Ovary (tissue), 10 donors: ENCODE measurements at places on chromosomes 5 and 9. TPM values are rescaled to one million over a fixed set of nuclear protein-coding genes. Genes with fewer than 3 reads are reported as not detected.

Gene AQP3
- total RNA-seq = 9.9 TPM

Gene FREM1
- 0.61 TPM for total RNA-seq

Gene ACOT12
- total RNA-seq = not detected

Gene GALT
- 52.3 TPM for total RNA-seq

Gene CD274
- 1.1 TPM for total RNA-seq

Gene MAST4
- total RNA-seq = 86.3 TPM

DNA sequence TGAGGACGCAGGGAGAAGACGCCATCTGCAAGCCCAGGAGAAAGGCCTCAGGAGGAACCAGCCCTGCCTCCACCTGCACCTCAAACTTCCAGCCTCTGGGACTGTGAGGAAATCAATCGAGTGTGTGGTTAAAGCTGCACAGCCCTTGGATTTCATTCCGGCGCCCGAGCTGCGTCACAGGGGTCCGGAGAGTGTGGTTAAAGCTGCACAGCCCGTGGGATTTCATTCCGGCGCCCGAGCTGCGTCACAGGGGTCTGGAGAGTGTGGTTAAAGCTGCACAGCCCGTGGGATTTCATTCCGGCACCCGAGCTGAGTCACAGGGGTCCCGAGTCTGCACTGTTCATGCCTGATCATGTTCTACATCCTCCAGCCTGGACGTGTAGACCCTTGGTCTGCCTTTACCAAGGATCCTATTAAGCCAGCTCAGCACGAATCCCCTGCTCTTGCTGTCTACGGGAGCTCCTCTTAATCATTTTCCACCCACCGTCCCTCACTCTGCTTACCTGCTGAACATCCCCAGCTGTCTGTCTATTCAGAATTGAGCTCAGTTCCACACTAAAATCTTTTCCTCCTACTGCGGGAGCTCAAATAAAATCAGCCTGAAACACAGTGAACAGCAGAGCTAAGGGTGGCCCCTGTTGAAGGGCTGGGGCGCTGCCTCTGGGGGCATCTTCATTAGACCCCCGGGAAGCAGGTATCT lies 73.0 kb upstream of the OLFM1 start:
- H3K27ac ChIP-seq = no peak overlapping the region
- H3K4me1 ChIP-seq = no peaks in the 10 kb centered on the region
- no peaks in the 10 kb centered on the region for H3K27me3 ChIP-seq
- no peak for DNase-seq
- H3K4me3 ChIP-seq = no peak overlapping the region

DNA sequence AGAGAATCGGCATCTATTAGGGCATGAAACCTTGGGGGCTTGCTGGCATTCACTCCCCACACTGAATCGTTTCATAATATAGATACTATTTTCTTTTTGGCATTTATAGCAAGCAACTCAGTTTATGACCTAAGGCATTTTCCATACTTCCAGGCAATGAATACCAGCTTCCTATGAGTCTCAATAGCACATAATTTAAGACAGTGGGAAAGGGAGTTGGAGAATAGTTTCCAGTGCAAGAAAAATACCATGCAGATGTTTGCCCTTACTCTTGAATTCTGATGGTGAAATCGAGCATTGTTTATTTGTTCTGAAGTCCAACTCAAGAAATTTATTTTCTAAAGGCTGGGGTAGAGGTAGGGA lies 175.8 kb upstream of the KLF9 start:
- no peak overlapping the region for H3K27ac ChIP-seq
- no peak overlapping the region for H3K4me3 ChIP-seq
- DNase-seq = no peak
- no peaks in the 10 kb centered on the region for H3K36me3 ChIP-seq
- no peaks in the 10 kb centered on the region for H3K27me3 ChIP-seq

GRCh38 chr5:181044093-181044599 lies 4.1 kb downstream of the BTNL9 start:
- no peaks in the 10 kb centered on the region for H3K27me3 ChIP-seq
- no peak overlapping the region for H3K27ac ChIP-seq
- no peak overlapping the region for H3K4me3 ChIP-seq
- no peaks in the 10 kb centered on the region for H3K4me1 ChIP-seq
- DNase-seq = no peak

DNA sequence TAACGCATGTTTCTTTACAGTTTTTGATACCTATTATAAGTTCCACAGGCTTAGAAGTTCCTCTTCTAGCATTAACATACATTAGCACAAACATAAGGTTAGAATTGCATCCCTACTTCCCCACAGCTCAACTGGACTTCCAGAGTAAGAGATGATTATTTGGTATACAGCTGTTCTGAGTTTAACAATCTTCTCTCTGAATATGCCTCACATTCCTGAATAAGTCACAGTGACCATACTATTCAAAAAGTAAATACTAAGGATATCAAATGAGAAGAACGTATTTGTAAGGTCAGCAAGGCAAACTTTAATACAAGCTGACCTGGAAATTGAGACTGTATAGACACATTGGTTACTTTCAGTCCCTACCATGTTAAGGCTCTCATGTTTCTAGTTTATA lies 21.3 kb downstream of the NR6A1 start:
- no peaks in the 10 kb centered on the region for H3K4me1 ChIP-seq
- H3K27ac ChIP-seq = no peak overlapping the region
- DNase-seq = no peak

- H3K36me3 ChIP-seq = no peaks in the 10 kb centered on the region
- H3K4me1 ChIP-seq = peaks cover 5% of the 10 kb centered on the region
- no peak overlapping the region for H3K27ac ChIP-seq
Measured at GRCh38 chr9:97041898-97042297, 3.0 kb upstream of the CTSV start.

GRCh38 chr9:38671372-38671731 lies 48.6 kb downstream of the FAM240B start:
- DNase-seq = no peak
- no peaks in the 10 kb centered on the region for H3K27me3 ChIP-seq

- no peak overlapping the region for H3K4me3 ChIP-seq
- no peaks in the 10 kb centered on the region for H3K36me3 ChIP-seq
- H3K27me3 ChIP-seq = no peaks in the 10 kb centered on the region
- H3K27ac ChIP-seq = no peak overlapping the region
- no peak for DNase-seq
Measured at GRCh38 chr9:107919263-107919662, 429.7 kb upstream of the KLF4 start.

DNA sequence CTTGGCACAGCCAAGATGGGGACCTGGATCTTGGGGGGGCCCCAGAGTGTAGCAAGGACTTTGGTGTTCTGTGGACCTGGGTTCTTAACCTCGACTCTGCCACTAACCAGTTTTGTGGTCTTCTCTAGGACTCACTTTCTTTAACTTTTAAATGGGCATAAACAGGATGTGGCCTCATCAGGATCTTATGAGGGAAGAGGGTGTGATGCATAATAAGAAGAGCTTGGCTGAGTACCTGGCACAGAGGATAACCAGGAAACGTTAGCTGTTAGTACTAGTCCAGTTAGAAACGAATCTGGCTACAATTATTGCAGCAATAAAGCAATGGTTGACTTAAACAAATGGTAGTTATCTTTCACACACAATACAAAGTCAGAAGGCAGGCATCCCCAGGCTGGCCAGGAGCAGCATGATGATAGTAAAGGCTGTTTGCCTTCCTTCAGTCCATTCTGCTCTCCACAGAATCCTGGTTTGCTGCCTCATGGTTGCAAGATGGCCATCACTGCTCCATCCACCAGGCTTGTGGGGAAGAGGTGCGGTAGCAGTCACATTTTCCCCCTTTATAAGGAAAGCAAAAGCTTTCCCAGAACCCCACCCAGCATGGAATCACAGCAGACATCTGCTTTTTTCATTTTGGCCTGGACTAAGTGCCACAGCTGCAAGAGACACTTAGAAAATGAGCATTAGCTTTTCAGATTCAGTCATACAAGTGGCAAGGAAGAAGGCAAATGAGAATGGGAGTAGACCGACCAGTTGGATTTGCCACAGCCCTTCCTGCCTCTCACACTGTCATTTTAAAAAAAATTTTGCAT lies 225.0 kb downstream of the AOPEP start:
- peak overlapping the region; percentile 73 for H3K27ac ChIP-seq
- DNase-seq = no peak
- no peaks in the 10 kb centered on the region for H3K36me3 ChIP-seq
- peaks cover 24% of the 10 kb centered on the region for H3K4me1 ChIP-seq
- H3K4me3 ChIP-seq = no peak overlapping the region

DNA sequence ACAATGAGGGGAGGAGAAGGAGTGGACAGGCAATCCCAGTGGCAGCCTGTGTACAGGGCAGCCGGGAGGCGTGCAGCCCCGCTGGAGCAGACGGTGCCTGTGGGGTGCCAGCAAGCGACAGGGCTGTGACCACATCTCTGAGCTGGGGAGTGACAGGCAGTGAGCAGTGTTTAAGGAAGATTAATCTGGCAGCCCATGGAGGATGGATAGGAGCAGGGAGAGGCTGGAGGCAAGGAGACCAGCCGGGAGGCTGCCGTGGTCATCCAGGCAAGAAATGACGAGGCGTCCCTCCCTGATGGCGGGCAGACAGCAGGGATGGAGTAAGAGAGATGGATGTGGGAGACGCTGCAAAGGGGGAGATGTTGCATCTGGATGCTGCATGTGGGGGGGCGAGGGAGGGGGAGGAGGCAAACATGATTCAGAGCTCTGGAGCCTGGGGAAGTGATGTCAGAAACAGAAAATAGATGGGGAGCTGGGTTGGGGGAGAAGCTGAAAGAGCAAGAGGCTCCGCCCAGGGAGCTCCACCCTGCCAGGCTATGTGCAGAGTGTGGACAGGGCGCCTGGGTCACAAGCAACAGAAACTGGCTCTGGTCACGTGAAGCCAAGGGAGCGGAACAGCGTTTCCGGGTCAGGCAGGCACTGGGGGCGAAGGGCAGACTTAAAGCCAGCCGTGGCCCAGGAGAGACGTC lies 12.6 kb downstream of the UNC5A start:
- H3K27me3 ChIP-seq = no peaks in the 10 kb centered on the region
- no peak for DNase-seq
- no peak overlapping the region for H3K27ac ChIP-seq
- no peaks in the 10 kb centered on the region for H3K36me3 ChIP-seq
- H3K4me1 ChIP-seq = no peaks in the 10 kb centered on the region

DNA sequence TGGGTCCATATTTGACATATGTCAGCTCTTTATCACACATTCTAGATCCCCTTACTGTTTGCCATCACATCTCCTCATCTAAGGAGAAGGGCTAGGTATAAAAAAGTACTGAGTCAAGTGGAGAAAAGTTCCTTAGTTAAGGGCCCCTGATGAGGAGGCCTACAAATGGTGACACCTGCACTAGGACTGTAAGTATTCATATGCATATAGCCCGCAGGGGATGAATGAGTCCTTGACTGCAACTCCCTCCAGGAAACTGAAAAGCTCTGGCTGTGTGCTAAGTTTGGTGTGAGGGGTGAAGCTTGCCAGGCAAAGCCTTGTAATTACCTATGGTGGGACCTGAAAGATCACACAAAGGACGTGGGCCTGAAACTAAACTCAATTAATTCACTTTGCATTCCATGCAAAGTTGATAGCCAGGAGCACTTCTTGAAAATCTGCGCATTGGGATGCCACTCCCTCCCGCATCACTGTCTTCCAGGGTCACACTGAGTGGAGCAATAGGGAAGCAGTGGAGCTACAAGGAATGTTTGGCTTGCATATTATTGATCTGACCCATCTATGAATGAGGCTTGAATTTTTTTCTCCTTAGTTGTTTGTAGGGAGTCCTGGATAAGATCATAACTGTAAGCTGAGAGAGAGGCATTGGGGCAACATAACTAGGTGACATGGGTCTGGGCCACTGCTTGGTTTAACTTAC lies 11.9 kb upstream of the EQTN start:
- no peak overlapping the region for H3K27ac ChIP-seq
- no peaks in the 10 kb centered on the region for H3K27me3 ChIP-seq
- no peak for DNase-seq
- no peaks in the 10 kb centered on the region for H3K4me1 ChIP-seq
- no peak overlapping the region for H3K4me3 ChIP-seq

- no peaks in the 10 kb centered on the region for H3K27me3 ChIP-seq
- no peak for DNase-seq
- no peaks in the 10 kb centered on the region for H3K4me1 ChIP-seq
- H3K27ac ChIP-seq = no peak overlapping the region
Measured at GRCh38 chr9:26812217-26812616, 80.4 kb downstream of the CAAP1 start.

GRCh38 chr9:34072410-34072809 lies 23.7 kb upstream of the UBAP2 start:
- H3K27me3 ChIP-seq = no peaks in the 10 kb centered on the region
- peaks cover 5% of the 10 kb centered on the region for H3K4me1 ChIP-seq
- H3K36me3 ChIP-seq = no peaks in the 10 kb centered on the region
- DNase-seq = no peak

DNA sequence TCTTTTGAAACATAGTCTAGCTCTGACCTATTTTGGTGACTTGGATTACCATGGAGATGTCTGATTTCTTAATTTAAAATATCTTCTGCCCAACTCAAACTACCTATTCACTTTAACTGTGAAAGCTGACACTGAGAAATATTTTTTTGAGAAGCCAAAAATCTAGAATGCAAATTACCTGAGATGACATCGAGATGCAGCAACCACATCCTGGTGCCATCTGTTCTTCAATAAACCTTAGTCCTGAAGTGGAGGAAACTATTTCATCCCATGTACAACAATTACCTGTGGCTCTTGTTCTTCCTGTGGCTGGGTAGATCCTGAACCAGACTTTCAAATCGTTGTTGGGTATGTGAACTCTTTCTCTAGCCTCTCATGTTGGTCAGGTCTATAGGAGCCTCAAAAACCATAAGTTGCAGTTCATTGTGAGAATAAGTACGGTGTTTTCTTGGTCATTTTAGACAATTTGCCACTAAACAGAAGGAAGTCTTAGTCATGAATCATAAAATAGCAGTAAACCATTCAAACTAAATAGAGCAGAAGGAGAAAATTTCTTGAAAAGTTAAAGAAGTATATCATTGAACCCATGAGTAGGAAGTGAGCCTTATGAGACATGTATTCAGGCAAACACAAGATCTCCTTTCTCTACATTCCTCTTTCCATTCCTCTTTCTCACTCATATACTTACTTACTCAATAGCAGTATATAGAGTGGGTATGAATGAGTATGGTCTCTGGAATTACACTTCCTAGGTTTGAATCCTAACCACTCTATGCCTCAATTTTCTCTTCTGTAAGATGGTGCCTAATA lies 176.0 kb downstream of the HMHB1 start:
- no peak overlapping the region for H3K27ac ChIP-seq
- H3K4me3 ChIP-seq = no peak overlapping the region
- H3K36me3 ChIP-seq = no peaks in the 10 kb centered on the region
- DNase-seq = no peak
- no peaks in the 10 kb centered on the region for H3K27me3 ChIP-seq
- no peaks in the 10 kb centered on the region for H3K4me1 ChIP-seq
